Esophagus muscularis mucosa (tissue), 4 donors: ENCODE measurements at places on chromosomes 3 and 15. TPM values are rescaled to one million over a fixed set of nuclear protein-coding genes. Genes with fewer than 3 reads are reported as not detected.

PSMD2 gene
- 356 TPM for total RNA-seq

IMPG2 gene
- total RNA-seq, result 0.80 TPM

- no peaks in the 10 kb centered on the region for H3K27me3 ChIP-seq
- no peak for DNase-seq
- H3K4me1 ChIP-seq, result no peaks in the 10 kb centered on the region
These were observed 97.9 kb downstream of the PLD1 start for GRCh38 chr3:171712171-171712938.

GRCh38 chr15:45435124-45435903, 57.0 kb upstream of the GATM start:
- no peak for DNase-seq
- H3K27me3 ChIP-seq, result no peaks in the 10 kb centered on the region
- no peaks in the 10 kb centered on the region for H3K36me3 ChIP-seq
- H3K4me3 ChIP-seq, result no peak overlapping the region
- H3K4me1 ChIP-seq, result no peaks in the 10 kb centered on the region

- DNase-seq, result no peak
- no peaks in the 10 kb centered on the region for H3K36me3 ChIP-seq
- H3K27ac ChIP-seq, result peak overlapping the region; percentile 70
- H3K4me3 ChIP-seq, result no peak overlapping the region
- peaks cover 86% of the 10 kb centered on the region for H3K4me1 ChIP-seq
These were observed 130.9 kb downstream of the PGPEP1L start for GRCh38 chr15:98876451-98877369.

GRCh38 chr3:58596834-58597518, 19.8 kb upstream of the FAM107A start:
- no peaks in the 10 kb centered on the region for H3K27me3 ChIP-seq
- H3K4me3 ChIP-seq, result no peak overlapping the region
- DNase-seq, result no peak
- H3K36me3 ChIP-seq, result no peaks in the 10 kb centered on the region

- peak overlapping the region; percentile 85 for H3K27ac ChIP-seq
- H3K4me3 ChIP-seq, result peak overlapping the region; percentile 45
- H3K4me1 ChIP-seq, result peaks cover 47% of the 10 kb centered on the region
- no peaks in the 10 kb centered on the region for H3K36me3 ChIP-seq
These were observed 2.7 kb downstream of the ANKRD28 start for GRCh38 chr3:15794842-15795650.

DNA sequence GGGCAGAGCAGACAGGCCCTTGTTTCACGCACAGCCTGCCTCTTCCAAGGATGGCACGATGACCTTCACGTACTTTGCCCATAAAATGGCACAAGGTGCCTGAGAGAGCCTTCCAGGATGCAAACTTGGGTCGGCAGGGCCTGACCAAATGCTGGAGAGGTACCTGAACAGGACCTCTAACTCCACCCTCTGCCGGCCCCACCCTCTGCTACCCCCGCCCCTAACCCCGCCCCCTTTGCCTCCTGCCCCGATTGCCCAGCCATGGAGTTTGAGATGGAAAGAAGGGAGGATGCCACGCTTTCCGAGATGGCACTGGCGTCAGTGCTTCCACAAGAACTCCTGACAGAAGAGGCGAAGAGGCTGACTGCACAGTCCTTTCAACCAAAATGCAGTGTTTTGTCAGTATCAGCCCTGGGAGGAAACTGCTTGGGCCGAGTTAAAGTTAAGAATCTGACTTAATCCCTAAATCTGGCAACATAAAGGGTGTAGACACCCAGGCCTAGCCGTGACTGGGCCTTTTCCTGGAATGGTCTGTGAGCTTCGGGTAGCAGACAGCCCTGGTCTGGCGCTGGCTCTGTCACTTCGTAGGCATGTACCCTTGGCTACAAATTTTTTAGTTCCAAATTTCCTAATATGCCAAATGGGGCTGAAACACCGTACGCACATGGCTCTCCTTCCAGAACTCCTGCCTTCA, 230.3 kb upstream of the RGMA start:
- no peaks in the 10 kb centered on the region for H3K4me1 ChIP-seq
- no peak overlapping the region for H3K27ac ChIP-seq
- no peak overlapping the region for H3K4me3 ChIP-seq
- H3K36me3 ChIP-seq, result no peaks in the 10 kb centered on the region

DNA sequence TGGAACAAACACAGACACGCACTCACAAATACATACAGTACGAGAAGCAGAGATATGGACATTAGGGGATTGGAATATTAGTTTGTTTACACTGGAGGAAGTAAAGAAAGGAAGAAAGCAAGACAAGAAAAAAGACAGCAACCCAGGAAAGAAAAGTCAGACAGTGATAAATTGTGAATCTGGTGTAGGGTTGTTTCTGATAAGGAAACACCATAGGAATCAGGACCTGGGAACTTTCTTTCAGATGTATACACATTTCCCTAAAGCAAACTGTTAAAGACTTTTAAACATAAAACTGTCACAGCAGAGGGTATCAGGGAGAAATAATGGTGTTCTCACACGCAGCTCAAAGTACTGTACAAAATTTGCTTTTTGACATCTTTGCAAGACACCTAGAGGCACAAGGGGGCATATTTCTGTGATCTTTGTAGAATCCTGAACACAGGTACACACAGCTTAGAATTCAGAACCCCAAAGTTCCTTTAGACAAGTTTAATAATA, 153.7 kb downstream of the TUSC7 start:
- no peaks in the 10 kb centered on the region for H3K27me3 ChIP-seq
- DNase-seq, result no peak
- H3K36me3 ChIP-seq, result no peaks in the 10 kb centered on the region
- no peak overlapping the region for H3K4me3 ChIP-seq
- no peak overlapping the region for H3K27ac ChIP-seq
